ENCODE measurements at places on chromosomes 11 and 22.

- peak; percentile 75 for DNase-seq
Measured at GRCh38 chr11:65498042-65498726, 661 bp upstream of the MALAT1 start.

DNA sequence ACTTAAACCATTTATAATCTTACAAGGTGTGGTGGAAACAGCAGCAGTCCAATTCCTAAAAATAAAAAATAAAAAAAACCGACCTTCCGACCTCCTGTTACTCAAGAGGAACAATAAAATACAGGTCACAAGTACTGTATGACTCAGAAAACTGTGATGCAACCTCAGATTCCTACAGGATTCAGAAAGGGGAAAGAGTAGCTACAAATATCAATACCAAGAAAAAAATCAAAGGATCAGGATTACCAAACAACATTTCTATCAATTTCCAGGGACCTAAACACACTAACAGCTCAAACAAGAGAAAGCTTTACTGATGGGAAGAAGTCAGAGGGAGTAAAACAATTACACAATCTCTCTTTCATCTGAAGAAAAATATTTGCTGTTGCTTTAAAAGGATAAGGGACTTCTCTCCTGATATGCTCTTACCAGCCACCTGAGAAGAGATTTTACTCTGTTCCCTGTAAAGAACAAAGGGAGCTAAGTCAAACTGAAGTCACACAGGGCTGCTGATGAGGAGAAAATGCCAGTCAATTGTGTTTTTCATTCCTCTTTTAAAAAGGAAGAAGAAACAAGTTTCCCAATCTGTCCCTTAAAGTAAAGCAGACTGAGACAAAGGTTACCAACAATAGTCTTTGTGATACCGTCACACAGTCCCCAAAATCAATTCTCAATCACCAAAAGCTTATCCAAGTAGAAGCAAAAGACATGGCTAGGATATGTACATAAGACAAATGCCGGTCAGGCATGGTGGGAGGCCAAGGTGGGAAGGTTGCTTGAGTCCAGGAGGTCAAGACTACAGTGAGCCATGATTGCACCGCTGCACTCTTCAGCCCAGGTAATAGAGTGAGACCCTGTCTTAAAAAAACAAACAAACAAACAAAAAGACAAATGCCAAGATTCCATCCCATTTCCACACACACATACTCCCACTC is 39.3 kb downstream of the AMBRA1 start:
- no peak for DNase-seq

GRCh38 chr11:19437760-19438159 is 197.0 kb upstream of the E2F8 start:
- no peak for DNase-seq

- no peak for DNase-seq
Measured at GRCh38 chr22:50670914-50671538, 1.6 kb upstream of the SHANK3 start.

DNA sequence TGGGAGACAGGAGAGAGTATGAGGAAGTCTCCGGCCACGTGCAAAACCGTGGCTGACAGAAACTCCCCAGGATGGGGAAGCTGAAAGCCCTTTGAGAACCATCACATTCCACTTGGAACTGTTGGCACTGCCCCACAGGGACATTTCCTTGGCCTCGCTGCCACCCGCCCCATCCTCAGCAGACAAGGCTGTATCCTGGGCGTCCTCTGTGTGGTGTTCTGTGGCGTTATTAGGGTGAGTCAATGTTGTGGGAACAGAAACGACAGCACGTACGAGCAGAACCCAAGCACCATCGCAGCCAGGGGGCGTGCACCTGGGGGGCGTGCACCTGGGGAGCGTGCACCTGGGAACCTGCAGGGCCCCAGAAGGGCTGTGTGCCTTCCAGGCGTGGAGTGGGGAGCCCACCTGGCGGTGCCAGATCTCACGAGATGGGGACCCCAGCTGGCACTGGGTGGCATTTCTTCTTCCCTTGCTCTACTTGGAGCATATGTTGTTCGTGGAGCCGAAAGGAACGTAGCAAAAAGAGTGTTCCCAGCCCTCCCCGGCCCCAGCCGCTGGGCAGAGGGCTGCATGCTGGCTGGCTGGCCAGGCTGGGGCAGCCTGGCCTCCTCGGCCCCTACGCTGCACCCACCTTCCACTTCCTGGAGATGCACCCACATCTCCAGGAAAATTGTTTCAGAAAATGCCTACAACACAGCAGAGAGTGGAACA is 35.4 kb downstream of the NFAM1 start:
- DNase-seq, result no peak

DNA sequence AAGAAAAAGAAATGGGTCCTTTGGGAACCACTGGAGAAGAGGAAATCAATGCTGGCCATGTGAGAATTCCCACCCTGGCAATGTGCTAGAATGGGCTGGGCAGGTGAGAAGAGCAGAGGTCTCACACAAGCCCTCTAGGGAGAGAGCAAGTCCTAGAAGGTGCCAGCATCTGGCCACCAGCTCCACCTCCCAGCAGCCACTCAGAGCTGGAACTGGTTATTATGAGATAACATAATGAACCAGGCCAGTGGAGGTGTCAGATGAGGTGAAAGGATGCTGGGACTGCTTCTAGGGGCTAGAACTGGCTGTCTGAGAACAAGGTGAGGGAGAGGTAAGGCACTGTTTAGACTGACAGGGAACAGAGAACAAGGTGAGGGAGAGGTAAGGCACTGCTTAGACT is 29.3 kb downstream of the NEFH start:
- no peak for DNase-seq

- DNase-seq, result no peak
Measured at GRCh38 chr11:126474220-126474619, 118.7 kb downstream of the ST3GAL4 start.

DNA sequence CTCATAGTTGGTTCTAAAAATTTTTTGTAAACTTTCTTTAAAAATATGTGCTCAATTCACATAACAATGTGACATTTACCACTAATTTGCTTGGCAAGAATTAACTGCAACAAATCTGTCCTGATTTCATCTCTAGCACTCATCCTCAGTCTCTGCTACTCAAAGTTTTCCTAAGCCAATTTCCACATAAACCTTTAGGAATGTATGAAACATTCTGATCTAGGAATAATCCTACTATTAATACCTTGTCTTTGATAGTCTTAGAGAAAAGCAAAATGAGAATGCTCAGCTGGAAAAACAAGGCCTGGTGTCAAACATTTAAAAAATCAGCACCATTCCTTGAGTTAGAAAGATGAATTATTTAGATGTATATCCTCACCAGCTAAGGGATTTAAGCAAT is 114.3 kb downstream of the CD44 start:
- no peak for DNase-seq

- no peak for DNase-seq
Measured at GRCh38 chr22:35318346-35319215, 18.9 kb downstream of the TOM1 start.

DNA sequence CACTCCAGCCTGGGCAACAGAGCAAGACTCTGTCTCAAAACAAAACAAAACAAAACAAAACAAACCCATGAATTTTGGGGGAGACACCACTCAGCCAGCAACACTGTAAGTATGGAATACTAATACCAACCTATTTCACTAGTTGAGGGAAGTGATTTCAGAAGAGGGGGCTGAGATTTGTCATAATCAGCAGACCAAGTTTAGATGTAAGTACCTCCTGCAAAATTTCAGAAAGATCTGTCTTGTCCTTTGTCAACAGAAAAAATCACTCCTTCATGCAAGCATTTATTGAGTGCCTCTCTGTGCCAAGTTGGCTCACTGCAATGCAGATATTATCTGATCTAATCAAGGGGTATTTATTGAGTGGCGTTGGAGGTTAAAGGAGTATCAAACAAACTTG is 23.4 kb upstream of the ADA2 start:
- DNase-seq, result no peak

- DNase-seq, result no peak
Measured at GRCh38 chr11:79366218-79366617, 74.6 kb downstream of the TENM4 start.

DNA sequence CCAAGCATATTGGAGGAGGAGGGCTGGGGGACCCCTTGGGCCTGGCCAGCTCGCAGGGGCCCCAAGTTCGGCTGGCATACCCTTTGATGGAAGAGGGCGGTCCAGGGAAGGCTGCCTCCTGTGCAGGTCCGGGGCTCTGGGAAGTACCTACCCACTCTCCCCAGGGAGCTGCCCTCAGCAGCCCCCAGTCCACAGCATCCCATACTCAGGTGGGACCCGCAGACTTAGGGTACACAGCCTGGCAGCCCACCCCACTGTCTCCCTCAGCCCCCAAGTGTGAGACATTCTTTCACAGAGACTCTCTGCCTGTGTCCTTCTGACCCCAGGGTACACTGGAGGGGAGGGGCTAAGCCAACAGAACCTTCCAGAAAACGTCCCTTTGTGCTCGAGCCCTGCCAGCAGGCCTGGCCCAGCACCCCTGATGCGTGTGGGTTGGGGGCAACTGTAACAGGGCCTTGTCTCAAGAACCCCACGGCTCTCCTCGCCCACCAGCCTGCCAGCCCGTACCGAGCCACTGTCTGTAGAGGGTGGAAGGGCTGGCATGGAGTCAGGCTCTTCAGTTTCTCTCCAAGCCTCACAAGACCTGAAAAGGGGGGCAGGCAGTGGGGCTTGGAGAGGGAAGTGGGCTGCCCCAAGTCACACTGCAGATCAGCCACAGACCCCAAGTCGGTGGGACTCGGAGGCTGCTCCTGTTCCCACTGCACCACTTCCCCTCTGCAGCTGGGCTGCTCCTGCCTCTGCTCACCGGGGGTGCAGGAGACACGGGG is 7.0 kb upstream of the TNFRSF13C start:
- no peak for DNase-seq

DNA sequence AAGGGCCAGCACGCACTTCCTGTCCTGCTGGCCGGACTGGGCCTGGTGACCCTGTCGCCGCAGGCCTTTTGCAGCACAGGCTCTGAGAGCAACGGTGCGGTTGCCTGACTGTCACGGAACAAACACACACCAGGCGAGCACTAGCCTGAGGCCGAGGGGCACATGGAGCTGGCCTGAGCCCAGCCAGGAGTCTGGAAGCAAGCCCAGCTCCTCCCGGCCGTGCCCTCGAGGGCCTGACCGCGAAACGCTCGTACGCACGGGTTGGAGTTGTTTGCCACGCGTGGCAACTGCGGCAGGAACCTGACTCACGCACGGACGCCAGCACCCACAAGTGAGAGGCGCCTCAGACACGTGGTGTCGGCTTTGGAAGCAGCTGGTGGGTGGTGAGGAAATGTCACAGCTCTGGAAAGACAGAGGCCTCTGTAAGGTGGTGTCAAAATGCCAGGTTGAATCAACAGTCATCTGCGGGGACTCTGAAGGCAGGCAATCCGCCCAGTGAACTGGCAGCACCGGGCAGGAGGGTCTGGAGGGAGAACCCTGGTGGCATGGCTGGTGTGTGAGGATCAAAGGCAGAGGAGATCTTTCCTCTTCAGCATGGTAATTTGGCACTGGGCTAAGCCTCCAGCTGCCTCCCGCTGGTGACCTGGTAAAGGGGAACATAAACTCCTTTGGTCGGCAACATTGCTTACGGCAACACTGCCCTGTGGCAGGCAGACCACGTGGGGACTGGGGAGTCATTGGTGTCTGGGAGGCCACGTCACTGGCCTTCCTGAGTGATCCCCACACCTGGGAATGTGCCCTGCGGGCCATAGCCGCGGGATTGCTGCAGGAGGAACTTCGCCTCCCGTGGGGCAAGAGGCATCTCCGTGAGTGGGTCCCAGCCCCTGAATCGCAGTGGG is 15.3 kb upstream of the IL17REL start:
- DNase-seq, result peak; percentile 2

DNA sequence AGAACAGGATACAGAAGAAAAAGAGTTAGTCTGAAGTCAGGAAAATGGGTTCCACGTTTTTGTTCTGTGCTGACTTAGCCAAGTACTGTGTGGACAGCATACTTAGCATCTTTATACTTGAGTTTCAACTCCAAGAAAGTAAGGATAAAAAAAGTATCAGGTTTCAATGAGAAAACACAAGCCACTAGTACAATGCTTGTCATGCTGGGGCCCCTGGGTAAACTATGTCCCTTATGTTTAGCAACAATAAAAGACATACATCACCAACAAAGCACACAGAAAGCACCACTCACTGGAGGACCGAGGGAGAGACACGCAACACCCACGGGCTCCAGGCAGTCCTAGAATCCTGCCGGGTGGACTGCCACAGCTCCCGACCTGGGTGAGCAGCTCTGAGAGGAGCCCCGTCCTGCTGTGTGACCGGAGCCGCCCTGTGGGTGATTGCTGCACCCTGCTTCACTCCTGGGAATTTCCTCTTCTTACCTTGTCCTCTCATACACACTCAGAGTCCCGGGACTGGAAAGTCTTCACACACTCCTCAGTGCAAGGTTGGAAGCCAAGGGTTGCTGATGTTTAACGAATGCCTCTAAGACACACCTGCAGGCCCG is 890.5 kb downstream of the BRD1 start:
- no peak for DNase-seq

Data from skin of body (tissue), 3 donors.